Activated CD8-positive, alpha-beta memory T cell treated with anti-CD3 and anti-CD28 coated beads, Interleukin-2, amount 50 U/mL, for 48 hours (primary cell): ENCODE measurements at places on chromosomes 1 and 21.

GRCh38 chr1:30912913-30913652, 4.5 kb upstream of the SDC3 start:
- no peak for DNase-seq

GRCh38 chr1:31038360-31038759, 27.2 kb downstream of the PUM1 start:
- no peak for DNase-seq

GRCh38 chr1:12296623-12297022, 66.8 kb downstream of the VPS13D start:
- no peak for DNase-seq

DNA sequence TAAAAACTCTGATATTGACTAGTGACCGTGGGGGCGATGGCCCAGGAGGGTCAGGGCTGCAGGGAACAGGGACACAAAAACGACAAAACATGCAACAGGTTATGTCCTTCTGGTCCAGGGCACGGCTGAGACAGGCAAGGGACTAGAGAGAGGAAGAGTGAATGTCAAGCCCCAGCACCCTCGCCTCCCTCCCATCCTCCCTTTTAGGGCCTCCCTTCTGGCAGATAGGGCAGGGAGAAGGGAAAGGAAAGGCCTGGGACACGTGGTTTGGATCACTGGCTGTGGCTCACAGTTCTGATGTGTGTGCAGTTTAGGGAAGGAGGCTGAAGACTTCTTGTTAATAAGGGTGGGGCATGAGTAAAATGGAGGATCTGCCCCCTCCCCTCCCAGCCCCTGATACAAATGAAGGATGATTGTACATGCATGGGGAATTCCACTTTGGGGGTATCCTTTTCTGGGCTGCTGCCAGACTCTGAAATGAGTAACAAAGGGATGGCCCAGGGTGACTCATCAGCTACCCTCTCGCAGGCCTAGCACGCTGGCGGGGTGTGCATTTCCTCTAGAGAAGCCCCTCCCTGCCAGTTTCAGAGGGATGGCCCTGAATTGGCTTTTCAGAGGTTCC, 14.2 kb downstream of the CAPN2 start:
- DNase-seq: peak; percentile 87

GRCh38 chr1:232938926-232939325, 11.5 kb upstream of the NTPCR start:
- DNase-seq: no peak

DNA sequence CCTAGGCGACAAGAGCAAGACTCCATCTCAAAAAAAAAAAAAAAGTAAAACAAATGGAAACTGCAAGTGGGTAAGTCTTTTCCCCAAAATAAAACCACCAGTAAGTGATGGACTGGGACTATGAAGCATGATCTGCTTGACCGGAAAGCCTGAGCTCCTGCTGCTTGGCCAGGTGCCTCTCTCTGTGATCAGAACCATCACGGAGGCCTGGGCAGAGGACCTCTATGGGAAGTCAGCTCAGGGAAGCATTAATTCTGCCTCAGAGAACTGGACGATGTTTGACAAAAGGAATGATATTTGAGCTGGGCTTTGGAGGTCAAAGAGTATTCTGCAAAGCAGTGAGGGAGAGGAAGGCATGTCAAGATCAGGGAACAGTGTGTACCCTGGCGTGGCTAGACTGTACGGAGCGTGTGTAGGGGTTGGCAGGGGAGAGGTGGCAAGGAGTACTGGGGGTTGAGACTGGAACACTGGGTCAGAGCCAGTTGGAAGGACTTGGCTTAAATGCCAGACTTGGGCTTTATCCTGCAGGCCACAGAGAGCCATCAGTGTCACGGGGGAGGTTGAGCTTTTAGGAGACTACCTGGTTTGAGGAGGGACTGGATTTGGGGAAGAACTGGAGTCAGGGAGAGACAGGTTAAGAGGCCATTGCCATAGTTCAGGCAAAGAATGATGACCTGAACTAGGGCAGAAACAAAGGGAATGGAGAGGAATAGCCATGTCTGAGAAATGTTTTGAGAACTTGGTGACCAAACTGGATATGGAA, 16.4 kb downstream of the ATP1A2 start:
- no peak for DNase-seq

DNA sequence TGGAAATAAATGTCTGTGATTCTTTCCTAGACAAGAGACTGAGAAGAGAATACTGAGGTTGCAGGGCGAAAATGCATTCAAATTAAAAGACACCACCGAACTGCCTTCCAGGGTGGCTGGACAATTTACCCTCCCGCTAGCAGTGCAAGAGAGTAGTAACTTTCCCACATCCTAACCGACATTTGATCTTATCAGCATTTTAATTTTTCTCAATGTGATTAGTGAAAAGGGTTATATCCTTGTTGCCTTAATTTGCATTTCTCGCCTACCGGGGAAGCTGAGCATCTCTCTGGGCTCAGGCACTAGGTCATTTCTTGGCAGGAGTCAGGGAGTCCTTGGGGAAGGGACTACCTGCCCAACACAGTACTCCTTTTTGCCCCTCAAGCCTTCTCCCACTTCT, 2.8 kb downstream of the TNFRSF8 start:
- DNase-seq: no peak

- DNase-seq: no peak
These were observed 1.7 kb downstream of the HLX start for GRCh38 chr1:220880726-220881506.

DNA sequence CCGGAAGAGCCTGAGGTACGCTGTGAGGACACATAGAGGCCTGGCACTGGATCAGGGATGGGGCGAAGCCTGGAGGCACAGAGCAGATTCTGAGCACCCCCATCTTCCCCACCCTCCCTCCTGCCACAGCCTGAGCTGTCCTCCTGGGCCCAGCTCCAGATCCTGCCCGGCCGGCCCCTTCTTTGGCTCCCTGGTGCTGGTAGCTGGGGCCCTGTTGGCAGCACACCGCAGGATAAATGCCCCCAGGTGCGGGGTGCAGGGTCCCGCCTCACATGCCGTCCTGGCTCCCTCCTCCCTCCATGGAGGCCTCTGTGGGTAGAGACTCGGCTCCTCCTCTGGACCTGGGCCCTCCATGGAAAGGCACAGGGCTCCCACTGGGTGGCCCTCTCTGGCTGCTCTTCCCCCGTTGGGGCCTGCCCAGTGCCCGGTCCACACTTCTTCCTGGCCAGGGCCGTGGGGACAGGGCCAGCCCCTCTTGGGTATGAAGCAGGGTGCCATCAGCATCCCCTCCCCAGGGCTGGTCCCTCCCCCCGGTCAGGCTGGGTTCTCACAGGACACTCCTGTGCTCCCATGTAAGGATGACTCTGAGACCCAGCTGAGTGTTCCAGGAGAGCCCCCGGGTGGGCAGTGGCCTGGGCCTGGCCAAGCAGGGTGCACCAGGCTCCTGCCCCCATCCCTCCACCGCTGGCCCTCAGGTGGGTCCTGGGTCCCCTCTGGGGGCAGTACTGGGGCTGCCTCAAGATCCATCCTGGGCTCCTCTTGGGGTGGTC, 1.1 kb upstream of the OBSCN start:
- DNase-seq: peak; percentile 46

- no peak for DNase-seq
These were observed 7.1 kb upstream of the CRYBG2 start for GRCh38 chr1:26360807-26361604.

DNA sequence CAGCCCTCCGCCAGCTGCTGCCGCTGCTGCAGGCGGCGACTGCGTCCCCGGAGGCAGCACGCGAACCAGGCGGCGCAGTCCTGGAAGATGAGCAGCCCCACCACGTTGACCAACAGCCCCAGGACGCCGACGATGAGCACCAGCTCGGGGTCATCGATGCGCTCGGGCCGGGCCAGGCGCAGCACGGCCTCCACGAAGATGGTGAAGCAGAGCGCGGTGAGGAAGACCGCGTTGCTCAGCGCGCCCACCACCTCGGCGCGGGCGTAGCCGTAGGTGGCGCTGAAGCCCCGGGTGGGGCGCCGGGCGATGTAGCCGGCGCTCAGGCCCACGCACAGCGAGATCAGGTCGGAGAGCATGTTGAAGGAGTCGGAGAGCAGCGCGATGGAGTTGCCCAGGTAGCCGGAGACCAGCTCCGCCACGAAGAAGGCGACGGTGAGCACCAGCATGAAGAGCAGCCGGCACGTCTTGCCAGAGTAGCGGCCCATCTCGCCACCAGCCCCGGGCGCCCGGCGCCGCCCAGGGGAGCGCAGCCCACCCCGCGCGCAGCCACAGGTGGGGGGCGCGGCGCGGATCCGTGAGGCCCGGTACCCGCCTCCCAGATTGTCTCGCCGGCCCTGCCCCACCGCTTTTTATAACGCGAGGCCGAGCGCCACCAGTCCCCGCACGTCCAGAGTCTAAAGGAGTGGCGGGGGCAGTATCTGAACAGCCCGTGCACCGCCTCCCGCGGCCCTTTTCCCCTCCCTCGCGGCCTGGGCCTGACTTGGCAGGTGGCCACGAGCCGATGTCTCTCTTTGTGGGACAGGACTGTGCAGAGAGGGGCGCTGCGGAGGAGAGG, at the start of gene SLC30A10:
SLC30A10 (minus strand) TSS at position 602 of the 835 bp plus-strand sequence; CDS start at position 485, 117 bp downstream.
- peak; percentile 53 for DNase-seq

GRCh38 chr21:35028451-35028978, 20.6 kb downstream of the RUNX1 start:
- no peak for DNase-seq

DNA sequence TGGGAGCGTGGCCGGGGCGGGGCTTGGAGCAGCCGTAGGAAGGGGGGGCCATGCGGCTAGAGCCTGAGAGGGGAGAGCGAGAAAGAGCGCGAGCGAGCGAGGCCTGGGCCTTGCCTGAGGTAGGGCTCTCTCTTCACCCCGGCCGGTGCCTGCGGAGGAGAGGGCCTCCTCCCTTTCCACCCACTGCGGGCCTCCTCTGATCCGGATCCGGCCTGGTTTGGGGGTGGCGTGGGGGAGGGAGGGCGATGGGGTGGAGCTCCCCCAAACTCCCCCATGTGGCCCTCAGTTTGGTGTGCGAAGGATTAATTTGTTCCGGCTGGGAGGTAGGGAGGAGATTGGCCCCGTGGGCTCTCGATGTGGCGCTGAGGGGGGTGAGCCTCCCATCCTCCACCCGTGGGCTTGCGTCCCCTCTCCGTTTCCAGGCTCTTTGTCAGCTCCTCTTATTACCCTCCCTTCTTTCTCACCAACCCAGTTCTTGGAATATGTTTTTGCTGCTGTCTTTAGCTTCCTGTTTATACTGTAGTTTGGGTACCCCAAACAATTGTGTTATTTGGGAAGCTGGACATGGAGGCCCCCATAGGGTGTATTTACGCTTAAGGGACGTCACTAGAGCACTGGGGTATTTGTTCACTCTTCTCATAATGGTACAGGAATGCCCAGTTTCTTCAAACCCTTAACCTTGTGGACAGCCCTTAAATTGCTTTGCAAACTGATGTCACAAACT, 685 bp downstream of the UBAP2L start:
- peak; percentile 83 for DNase-seq

GRCh38 chr1:115560027-115560426, 81.7 kb upstream of the VANGL1 start:
- DNase-seq: no peak

DNA sequence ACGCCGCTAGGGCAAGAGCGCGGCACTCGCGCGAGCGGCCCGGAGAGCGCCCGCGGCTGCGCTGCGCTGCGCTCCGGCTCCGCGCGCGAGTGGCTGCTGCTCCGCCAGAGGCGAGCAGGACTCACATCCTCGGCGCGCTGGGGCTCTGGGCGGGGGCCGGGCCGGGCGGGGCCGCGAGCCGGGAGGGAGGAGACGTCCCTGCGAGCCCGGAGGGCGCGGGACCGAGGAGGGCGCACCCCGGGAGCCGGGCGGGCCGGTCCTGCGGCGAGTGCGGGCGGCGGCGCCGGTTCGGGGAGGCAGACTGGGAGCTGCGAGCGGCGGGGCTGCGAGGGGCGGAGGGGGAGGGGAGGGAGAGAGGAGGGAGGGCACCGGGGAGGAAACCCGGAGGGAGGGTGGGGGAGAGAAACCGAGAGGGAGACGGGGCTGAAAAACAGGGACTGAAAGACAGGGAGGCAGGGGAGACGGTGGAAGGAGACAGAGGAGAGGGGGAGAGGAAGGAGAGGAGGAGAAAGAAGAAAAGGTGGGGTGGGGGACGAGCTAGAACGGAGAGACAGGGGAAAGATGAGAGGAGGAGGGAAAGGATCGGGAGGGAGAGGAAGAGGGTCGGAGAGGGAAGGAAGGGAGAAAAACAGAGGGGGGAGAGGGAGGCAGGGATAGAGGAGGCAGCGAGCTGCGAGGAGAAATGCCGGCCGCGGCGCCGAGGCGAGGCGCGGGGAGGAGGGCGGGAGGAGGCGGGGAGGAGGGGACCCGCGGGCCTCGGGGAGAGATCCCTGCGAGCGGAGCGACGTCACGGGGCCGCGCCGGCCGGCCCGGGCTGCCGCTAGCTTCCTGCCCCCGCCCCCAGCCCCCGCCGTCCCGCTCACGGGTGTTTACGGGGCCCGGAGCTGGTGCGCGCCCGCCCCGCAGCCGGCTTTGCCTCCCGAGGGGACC, at the start of gene CAMK2N1:
CAMK2N1 (minus strand) TSS at position 684 of the 930 bp plus-strand sequence. CDS start 831 bp downstream, outside the sequence.
- peak; percentile 68 for DNase-seq

GRCh38 chr1:205963352-205964155, 20.3 kb upstream of the SLC26A9 start:
- DNase-seq: no peak

DNA sequence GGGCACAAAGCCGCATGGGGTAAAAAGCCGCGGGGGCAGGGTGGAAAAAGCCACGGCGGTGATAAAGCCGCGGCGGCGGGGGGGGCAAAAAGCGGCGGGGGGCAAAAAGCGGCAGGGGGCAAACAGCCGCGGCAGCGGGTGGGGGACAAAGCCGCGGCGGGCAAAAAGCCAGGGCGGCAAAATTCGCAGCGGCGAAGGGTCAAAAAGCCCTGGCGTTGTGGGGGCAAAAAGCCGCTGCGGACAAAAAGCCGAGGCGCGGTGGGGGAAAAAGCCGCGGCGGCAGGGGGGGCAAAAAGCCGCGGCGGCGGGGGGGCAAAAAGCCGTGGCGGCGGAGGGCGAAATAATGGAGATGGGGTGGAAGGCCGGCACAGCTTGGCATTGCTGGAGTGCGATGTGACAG, 3902.9 kb downstream of the SRGAP2C start:
- no peak for DNase-seq

DNA sequence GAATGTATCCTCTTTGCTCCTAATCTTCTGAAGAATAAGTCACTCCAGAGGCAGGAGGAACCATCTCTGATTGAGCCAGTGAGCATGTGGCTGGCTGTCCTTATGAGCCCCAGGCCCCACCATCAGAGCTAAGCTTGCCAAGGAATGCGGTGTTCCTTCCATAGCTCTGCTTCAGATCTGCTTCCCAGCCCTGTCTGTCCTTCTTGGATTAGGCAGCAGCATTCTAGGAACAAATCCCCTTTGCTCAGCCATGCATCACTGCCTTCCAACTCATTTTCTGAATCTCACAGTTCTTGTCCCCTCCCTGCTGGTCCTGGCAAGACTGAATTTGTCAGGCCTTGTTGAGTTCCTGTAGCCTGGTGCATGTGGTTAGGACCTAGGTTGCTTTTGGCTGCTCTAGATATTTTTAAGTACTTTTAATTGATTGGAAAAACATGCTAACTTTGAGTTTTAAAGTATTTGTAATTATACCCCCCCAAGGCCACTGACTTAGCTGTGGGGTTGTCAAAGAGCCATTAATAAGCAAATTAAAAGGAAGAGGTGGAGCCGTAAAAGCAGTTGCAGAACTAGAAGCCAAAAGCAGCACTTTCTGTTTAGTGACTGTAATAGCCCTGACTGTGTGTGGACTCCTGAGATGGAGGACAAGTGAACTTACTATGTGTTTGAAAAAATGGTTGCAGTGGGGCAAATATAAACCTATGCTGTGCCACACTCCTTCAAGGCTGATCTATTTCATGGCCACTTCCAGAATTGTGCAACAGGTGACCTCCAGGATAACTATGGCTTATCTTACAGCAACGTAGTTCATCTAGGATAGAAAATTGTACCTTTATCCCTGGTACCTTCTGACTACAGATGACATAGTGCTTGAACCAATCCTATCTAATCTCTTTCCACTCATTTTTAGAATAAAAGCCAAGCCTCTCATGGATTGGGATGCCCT, 61.3 kb upstream of the BACH1 start:
- no peak for DNase-seq

GRCh38 chr1:23790696-23791515, at the start of gene LYPLA2:
TSS of gene LYPLA2 (plus strand) at chr1:23791145. CDS start at chr1:23792683, 1,538 bp downstream.
- DNase-seq: peak; percentile 94
